HL-60 (cell line): ENCODE measurements at places on chromosomes 11 and 22.

DNA sequence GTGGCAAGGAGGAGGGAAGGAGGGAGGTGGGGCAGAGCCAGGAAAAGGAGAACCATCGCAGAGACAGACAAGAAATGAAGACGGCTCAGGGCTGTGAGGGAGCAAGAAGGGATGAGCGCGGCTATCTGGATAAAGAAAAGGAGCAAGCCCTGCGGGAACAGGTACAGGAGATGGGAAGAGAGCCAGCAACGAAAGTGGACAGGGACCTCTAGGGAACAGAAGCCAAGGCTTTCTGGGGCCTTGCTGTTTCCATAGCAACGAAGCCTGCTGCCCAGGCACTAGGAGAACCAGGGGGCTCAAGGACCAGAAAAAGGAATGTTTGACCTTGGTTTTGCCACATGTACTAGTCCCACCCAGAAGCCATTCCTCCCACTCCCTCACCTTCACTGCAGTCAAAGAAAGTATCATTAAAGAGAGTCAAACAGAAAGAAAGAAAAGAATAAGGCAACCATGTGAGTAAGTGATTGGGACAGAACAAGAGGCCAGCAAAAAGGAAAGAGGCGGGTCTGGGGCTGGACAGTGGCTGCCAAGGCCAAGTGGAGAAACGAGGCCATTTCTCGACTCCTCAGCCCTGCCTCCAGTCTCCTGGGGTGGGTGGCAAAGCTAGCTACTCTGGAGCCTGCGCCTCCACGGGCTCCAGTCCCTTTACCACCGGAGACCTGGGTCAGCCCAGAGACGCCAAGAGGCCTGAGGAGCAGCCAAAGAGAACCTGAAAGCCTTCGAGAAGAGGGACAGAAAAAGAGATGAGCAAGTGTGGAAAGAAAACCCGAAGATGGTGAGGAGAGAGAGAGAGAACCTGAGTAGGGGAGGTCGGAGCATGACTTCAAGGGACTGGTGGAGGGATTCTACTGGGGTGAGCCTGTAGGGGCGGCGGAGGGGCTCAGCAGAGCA, 35.1 kb downstream of the NRXN2 start:
- no peak for DNase-seq

GRCh38 chr11:102422817-102423712, 29.5 kb downstream of the TMEM123 start:
- DNase-seq: no peak

- no peak for DNase-seq
These were observed 1068.0 kb downstream of the NTM start for GRCh38 chr11:132438418-132438817.

GRCh38 chr11:63837739-63838138, 1.2 kb upstream of the MARK2 start:
- peak; percentile 66 for DNase-seq

DNA sequence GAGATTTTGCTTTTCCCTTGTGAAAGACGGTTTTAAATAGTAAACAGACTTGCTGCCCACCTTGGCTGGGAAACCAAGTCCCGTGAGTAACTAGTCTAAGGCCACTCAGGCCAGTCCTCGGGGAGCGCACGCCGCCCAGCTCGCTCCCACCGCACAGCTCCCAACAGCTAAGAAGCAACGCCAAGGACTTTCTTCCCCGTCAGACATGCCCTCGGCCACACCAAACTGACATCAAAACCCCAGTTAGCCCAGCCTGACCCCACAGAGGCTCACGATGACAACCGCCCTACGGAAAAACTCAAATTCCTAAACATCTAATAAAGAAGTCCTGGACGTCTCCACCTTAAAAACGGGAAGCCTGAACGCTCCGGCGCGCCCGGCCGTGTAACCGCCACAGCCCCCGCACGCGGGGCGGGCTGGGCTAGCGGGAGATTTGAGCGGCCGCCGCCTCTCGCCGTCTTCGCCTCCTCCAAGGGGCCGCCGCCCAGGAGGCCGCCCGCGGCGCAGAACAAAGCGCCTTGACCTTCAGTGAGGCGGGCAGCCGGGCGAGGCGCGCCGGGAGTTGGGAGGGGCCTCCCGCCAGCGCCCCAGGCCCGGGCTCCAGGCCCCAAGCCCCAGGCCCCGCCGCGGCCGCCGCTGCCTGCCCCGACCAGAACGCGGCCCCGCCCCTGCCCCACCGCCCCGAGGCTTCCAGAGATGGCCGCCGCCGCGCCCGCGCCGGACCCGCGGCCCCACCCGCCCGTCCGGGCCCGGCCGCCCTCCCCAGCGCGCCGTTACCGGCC, 486 bp downstream of the NAP1L4 start:
- DNase-seq: peak; percentile 62

DNA sequence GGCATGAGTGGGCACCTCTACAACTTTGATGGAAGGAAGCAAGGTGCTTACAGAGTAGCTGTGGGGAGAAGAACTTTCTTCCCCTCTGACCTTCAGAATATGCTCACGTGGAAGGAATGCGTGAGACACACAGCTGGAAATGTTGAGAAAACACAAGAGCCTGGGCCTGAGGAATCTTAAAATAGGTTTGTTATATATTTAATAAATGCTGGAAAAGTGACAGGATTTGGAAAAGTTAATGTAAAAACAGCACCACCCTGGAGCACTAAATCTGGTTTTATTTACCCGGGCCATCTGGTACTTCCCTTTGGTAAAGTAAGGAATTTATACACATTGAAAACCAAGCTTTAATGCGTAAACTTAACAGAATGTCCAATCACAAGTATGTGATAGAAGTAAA, 14.0 kb upstream of the AMPD3 start:
- DNase-seq: no peak

GRCh38 chr11:10728154-10728553, 22.9 kb upstream of the CTR9 start:
- no peak for DNase-seq

- DNase-seq: no peak
These were observed 668 bp downstream of the MADD start for GRCh38 chr11:47270331-47271271.

DNA sequence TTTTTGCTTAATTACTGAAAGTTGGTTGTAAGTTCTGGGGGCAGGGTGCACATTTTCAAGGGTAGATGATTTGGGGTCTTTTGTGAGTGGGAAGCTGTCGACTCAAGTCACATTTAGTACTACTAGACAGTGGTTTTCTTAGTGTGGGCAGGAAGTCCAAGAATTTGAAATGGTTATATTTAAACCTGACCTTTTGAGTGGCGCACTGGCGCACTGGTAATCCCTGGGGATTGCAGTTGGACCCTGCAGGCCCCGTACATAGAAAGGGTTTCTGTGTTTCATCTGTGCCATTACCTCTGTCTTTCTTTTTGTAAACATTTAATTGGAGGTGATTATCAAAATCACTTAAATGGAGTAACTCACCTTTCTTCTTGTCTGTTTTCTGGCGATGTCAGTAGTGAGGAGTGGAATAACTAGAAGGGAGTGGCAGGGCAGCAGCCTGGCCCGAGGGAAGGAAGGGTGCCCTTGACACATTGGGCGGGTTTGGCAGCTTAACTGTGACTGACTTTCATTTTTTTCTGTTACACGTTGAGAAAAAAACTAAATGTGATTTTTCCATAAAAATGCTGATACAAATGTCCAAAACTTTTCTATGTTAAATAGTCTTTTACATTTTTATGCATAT, 101.8 kb upstream of the GAL start:
- no peak for DNase-seq

DNA sequence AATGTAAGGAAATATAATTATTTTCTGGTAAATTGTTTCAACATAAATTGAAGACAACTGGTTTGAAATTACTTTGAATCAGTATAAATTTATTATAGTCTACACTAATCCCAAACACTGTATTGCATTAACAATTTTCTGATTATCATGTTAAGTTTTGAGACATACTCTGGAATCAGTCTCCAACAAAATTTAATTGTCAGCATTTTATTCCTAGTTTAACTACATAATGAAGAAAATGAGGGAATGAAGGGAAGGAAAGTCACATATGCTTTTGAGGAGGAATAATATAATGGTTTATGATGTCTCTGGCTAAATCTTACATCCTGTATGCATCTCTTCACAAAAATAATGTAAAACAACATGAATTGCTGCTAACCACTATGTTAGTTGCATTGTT, 14.2 kb downstream of the OR52E1 start:
- no peak for DNase-seq

GRCh38 chr22:27110665-27111451, 453.5 kb downstream of the MIAT start:
- DNase-seq: no peak

GRCh38 chr22:38745676-38746460, 9.9 kb downstream of the SUN2 start:
- no peak for DNase-seq

GRCh38 chr22:29765905-29766631, 739 bp downstream of the ZMAT5 start:
- no peak for DNase-seq

GRCh38 chr11:117199053-117199915, at the start of gene TAGLN:
Gene TAGLN (plus strand): TSS chr11:117199370. CDS start chr11:117203014, 3,644 bp downstream.
- no peak for DNase-seq

- no peak for DNase-seq
These were observed 723.0 kb downstream of the KCNA4 start for GRCh38 chr11:29293825-29294224.

GRCh38 chr11:47536915-47537314, 16.0 kb downstream of the CELF1 start:
- DNase-seq: no peak

GRCh38 chr11:43833657-43834073, 47.0 kb upstream of the ALKBH3 start:
- DNase-seq: no peak

- DNase-seq: no peak
These were observed 90.7 kb upstream of the PHOX2A start for GRCh38 chr11:72334651-72335050.

GRCh38 chr11:19463976-19464375, 223.2 kb upstream of the E2F8 start:
- no peak for DNase-seq

DNA sequence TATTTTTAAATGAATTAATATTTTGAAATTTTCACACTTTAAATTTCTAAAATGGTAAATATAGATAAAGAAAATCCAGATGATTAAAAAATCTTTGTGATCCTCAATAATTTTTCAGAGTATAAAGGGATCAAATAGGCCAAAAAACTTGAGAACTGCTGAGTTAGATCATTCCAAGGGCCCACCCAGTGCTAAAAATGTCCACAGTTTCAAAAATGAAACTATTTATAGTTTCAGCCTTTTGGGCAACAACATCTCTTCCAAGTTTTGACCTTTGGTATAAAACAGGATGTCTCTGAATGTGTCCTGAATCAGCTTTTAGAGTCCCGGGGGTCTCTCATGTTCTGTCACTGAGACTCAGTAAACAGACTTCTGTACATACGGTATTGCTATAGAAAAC, 20.9 kb upstream of the BAIAP2L2 start:
- DNase-seq: no peak

DNA sequence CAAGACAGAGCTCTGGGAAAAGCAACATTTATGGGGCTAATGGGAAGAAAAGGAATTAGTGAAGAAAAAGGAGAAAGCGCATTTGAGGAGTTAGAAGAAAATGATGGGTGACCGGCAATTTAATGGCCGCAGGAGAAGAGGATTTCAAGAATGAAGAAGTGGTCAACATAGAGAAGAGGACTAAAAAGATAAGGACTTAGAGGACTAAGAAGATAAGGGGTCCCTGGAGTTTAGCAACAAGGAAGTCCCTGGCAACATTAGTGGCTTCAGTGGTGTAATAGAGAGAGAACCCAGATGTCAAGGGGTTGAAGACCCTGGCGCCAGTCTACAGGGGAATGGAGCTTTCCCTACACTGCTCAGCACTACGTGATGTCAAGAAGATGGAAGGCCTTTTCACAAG, 32.3 kb downstream of the WEE1 start:
- DNase-seq: no peak

- DNase-seq: no peak
These were observed 8.6 kb downstream of the C11orf91 start for GRCh38 chr11:33692013-33692504.

DNA sequence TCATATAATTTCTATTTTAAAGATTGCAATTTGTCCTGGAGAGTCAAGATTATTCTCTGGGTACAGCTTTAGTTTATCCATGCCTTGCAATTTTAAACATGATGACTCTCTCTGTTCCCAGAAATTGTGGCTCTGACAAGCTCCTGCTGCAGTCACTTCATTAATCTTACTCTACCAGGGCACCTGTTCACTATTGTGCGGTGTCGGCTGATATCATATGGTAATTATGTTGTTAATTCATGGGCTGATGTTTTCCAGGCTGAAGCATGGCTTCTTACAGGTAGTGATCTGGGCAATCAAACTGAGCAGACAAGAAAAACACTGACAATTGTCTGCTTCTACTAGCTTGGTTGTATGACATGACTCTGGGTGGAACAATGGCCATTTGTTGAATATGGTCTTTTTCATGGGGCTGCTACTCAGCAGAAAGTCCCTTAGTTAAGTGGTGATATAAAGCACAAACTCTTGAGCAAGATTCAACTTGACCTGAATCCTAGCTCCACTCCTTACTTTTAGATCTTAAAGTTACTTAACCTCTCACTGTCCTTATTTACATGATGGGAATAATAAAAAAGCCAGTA, 230.7 kb downstream of the FAT3 start:
- no peak for DNase-seq

DNA sequence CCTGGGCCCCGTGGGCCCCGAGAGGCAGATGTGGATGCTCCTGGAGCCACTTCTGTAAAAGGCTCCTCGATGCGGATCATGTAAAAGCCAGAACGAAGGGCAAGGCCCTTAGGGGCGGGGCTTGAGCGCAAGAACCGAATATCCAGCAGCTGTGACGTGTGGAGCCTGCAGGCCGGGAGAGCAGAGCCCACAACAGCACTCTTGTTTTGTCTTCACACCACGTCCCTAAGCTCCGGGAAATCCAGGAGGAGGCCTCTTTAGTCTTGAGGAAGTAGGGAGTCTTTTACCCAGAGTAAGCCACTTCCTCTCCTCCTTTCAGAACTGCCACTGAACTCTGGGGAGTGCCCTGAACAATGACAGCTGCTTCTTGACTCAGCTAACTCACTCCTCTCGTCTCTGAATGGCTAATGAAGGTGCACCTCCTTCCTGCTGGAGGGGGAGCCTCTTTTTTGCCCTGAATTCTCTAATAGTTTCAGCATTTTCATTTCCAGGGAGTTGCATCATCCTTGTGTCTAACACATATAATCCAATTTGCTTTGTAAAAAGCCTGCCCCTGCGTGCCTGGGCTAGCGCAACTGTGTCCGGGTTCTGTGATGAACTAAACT, 12.5 kb downstream of the L3MBTL2 start:
- peak; percentile 83 for DNase-seq

DNA sequence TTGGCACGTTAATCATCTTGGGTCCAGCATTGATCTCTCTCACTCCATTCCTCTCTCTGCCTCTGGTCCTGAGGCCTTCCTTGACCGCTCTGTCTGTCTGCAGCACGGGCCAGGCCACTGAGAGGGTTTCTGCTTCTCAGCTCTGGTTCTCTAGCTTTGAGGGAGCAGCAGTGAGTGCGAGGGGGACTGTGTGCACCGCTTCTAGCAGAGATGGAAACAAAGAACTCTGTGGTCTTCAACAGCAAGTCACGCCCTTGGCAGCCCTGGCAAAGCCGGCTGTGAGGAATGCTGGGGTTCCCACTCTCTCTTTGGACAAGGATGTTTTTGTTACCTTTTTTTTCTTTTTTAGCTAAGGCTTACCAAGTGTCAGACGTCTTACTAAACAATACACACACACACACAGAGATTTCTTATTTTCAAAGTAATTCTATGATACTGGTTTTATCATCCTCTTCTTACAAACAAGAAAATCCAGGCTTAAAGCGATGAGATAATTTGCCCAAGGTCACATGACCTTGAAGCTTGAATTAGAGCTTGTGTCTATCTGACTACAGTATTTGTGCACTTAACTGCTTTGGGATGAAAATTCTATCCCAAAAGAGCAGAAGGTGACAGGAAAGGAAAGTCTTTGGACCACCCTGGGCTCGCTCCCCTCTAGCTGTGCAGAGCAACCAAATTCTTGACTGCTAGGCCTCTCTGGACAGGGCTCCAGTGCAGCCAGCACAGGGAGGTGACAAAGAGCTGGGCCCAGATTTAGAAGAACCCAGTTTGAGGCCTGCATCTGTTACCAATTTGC, 293.2 kb downstream of the NTM start:
- no peak for DNase-seq
